ENCODE measurements at places on chromosomes 7 and 10.

- peak; percentile 16 for DNase-seq
These were observed 160.2 kb downstream of the JAZF1 start for GRCh38 chr7:28020302-28020940.

- DNase-seq = no peak
These were observed 185.7 kb downstream of the STK31 start for GRCh38 chr7:23895666-23896096.

GRCh38 chr10:48993627-48994026 lies 54.0 kb upstream of the LRRC18 start:
- DNase-seq = no peak

DNA sequence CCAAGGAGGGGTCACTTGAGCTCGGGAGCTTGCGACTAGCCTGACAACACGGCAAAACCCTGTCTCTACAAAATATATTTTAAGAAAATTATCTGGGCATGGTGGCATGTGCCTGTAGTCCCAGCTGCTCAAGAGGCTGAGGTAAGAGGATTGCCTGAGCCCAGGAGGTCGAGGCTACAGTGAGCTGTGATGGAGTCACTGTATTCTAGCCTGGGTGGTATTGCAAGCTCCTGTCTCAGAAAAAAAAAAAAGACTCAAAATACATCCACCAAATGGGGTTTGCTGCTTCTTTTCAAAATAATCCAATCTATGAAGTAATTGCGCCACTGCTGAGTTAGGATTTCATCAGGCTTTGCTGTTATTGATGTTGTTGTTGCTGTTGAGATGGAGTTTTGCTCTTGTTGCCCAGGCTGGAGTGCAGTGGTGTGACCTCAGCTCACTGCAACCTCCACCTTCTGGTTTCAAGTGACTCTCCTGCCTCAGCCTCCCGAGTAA lies 11.1 kb upstream of the VIM start:
- no peak for DNase-seq

DNA sequence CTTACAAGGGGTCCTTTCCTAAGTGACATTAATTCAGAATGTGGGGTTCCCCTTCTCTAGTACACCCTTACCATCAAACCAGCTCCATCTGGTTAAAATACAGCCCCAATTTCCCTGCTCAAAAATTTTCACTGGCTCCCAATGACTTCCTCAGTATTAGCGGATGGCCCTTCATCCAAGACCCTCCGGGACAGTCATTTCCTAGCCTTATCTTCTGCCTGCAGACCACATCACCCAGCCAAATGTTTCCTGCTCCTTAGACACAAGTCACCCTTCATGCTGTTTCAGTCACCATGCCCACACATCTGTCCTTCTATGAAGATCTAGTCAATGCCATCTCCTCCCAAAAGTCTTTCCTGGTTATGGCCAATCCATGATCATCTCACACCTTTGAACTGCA lies 45.2 kb downstream of the PARD3 start:
- no peak for DNase-seq

DNA sequence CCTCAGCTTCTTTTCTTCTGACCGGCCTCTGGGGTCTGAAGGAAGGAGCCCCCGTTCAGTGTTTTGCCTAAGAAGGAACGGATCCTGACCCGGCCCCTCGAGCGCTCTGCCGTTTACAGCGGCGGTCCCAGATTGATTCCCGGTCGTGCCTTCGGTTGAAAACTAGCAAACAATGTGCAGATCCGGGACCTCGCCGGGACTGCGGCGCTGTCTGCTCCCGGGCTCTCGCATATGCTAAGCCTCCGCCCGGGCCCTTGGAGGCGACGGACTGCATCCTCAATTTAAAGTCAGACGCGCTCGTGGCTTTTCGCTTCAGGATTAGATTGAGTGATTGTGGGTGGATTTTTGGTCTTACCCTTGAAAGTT lies 559 bp downstream of the DBF4 start:
- DNase-seq = peak; percentile 20

DNA sequence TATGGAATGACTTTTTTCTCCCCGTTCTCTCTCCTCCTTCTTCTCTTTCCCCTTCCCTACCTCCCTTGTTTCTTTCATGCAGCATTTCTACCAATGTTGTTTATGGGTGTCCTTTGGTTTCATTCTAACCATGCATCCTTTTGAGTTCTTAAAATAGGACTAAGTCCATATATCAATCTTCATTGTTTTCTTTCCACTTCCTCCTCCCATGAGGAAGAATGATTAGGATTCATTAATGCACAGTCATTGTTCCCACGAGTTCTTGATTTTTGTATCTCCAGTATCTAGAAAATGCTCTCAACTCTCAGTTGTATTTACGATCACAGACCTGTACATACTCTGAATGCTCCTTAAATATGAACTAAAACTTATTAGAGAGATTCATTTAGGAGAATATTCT lies 153.3 kb downstream of the LRRC4 start:
- DNase-seq = no peak

DNA sequence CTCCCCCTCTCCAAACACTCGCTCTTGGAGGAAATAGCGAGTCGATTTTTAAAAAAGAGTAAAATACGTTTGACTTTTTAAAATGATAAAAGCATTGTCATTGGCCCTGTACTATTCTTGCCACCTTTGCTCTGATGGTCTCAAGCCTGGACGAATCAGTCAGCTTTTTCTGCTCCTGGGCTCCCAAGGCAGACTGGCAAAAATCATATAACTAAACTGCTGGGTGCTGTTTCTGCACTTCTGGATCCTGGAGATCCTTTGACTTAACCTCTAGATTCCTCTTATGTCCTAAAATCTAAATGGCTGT lies 1.8 kb downstream of the TPST1 start:
- DNase-seq = no peak

- no peak for DNase-seq
These were observed 32.5 kb upstream of the OPTN start for GRCh38 chr10:13067431-13067830.

GRCh38 chr10:1299041-1299726 lies 243.0 kb downstream of the WDR37 start:
- DNase-seq = no peak

DNA sequence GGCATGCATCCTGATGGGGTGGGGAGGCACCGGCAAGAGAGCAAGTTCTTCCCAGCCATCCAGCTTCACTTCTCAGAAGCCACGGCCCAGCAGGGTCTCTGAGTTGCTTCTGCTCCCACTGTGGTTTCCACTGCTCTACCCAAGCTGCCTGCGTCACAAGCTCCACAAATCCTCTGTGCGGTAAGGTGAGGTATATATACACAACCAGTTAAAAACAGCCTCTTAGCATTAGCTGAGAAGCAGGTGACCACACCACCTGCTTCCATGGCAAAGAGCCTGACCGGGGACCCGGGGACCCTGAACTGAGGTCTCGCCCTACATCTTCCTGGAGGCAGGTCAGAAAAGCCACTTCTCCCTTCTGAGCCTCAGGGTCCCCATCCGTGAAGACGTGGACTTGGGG lies 46.9 kb upstream of the NPFFR1 start:
- DNase-seq = no peak

- no peak for DNase-seq
These were observed 18.5 kb downstream of the RAPGEF5 start for GRCh38 chr7:22338411-22338810.

- DNase-seq = no peak
These were observed 181.4 kb upstream of the ETV1 start for GRCh38 chr7:14170872-14171271.

- DNase-seq = no peak
These were observed 54.1 kb downstream of the ZNF467 start for GRCh38 chr7:149719050-149719899.

DNA sequence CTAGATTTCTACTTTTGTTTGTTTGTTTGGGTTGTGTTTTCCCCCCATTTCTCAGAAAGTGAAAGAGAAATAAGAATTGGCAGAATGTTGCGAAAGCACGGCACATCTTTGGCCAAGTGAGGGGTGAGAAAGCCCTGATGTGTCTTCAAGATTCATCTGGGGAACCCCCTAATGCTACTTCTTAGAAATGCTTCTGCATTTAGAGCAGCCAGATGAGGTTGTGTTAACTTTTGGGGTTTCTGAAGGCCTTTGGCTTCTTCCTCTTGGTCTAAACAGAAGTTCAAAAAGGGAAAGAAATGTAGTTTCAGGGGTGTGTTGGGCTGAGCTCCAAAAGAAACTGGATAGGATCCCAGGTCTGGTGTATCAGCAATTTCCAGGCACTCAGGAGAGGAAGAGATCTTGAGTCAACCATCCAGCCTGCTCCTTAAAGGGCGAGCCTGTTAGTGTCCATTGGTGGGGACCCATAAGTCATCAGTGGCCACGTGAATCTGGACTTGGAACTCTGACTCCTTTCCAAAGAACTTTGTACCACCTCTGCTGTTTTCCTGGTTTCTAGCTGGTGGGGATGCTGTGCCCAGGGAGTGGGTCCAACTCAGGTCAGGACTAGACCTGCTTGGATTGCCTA lies 6.5 kb downstream of the DUSP5 start:
- DNase-seq = peak; percentile 30

DNA sequence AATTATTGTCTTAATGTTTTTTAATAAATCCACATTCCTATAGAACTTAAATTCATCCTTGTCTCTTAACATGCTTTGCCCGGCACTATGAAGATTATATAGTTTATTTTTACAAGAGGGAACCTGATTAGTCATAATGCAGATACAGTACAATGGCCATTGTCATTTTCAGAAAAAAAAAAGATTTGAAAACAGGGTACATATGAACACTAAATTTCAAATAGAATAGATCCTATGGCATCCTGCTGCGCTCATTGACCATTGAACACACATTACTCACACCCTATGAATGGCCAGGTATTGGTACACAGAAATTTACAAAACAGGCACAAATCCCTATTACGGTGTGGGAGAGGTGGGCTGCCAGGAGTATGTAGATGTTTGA lies 2.0 kb upstream of the KLF6 start:
- DNase-seq = no peak

- DNase-seq = no peak
These were observed 113.4 kb downstream of the DIP2C start for GRCh38 chr10:576130-576465.

DNA sequence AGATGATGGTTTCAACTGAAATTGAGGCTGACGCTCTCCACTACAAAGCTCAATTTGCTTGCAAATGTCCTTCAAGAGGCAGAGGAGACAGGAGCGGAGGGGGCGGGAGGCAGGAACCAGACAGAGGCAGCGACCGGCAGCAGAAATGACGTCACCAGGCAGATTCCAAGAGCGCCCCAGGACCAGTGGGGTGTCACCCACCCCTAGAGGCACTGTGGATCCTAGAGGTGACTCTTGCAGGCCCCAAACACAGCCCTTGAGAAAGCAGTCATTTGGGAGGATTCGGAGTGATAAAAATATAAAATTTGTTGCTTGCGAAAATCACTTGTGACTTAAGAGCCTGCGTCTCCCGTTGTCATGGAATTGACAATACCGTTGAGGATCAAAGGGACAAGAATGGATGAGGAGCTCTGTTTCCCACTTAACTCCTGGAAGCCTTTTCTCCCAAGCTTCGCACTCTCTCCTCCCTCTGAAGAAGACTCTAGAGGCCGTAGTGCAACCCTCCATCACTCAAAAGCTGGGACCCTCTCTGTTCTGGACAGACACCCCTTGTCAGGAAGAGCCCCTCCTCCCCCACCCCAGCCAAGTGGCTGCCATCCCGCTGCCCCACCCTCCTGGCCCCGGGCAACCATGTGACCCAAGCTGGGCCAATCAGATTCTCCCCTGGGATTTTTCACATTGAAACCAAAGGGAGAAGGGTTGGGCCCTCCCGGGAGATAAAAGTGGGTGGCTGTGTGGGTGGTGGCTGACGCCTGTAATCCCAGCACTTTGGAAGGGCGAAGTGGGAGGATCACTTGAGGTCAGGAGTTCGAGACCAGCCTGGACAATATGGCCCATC lies 16.3 kb upstream of the SLC29A4 start:
- DNase-seq = no peak

DNA sequence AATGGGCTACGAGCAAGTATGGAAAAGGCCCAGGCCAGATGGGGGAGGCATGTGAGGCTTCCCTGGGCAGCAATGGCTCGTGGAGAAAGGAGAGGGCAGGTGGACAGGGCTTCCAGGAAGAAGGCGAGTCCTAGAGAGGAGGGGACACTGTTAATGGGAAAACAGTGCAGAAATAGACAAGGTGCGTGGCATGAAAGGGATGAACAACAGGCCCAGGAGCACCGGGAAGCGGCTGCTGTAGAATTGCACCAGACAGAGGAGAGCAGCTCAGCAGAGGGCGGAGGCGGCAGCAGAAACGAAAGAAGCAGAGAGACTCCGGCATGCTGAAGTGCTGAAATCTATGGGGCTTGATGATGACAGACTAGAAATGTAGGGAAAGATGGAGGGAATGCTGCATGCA lies 102.1 kb downstream of the PIP4K2A start:
- DNase-seq = peak; percentile 35

DNA sequence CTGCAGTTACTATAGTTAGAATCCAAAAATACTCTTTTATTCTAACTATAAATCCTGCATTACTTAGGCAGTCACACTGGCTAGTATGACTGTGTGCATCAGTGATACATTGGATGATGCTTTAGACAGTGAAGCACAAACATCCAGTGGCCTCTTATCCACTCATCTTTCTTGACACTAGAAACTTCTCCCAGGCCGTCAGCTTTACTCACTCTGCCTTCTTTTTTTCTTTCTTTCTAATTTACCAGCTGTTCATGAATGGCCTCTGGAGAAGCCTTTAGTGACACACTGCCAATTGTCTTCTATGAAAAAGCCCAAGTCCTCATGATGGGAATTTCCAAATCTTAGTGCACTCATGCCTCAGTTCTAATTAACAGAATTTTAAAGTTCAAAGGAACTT lies 26.2 kb upstream of the C10orf90 start:
- DNase-seq = no peak

DNA sequence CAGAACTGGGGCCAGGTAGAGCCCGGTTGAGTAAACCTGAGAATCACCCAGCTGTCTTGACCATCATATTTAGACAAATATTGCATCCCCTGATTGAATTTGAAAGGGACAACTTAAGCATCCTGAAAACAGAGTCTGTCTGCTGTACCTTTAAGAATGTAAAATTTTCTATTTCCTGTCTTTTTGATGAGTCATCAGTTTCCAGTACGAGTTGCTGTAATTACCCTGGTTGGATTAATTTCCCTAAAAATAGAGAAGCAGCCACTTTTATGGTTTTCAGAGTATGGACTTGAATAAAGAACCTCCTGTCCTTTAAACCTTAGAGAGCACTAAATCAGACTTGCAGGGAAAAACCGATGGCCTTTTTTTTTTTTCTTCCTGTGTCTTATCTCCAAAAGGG lies 164.6 kb upstream of the SH2B2 start:
- DNase-seq = no peak

- no peak for DNase-seq
These were observed 5.0 kb downstream of the PPIF start for GRCh38 chr10:79352035-79352877.

GRCh38 chr7:117269417-117269816 lies 53.4 kb downstream of the WNT2 start:
- no peak for DNase-seq

GRCh38 chr7:155745737-155746136 lies 66.5 kb downstream of the SHH start:
- DNase-seq = no peak
